ENCODE measurements at places on chromosomes 1 and 21.

GRCh38 chr1:78048446-78048845 is 2.7 kb downstream of the GIPC2 start:
- DNase-seq: no peak

- no peak for DNase-seq
These were observed 29.3 kb downstream of the SIPA1L2 start for GRCh38 chr1:232600424-232601258.

GRCh38 chr1:89739844-89740216 is 81.0 kb upstream of the LRRC8D start:
- DNase-seq: no peak

DNA sequence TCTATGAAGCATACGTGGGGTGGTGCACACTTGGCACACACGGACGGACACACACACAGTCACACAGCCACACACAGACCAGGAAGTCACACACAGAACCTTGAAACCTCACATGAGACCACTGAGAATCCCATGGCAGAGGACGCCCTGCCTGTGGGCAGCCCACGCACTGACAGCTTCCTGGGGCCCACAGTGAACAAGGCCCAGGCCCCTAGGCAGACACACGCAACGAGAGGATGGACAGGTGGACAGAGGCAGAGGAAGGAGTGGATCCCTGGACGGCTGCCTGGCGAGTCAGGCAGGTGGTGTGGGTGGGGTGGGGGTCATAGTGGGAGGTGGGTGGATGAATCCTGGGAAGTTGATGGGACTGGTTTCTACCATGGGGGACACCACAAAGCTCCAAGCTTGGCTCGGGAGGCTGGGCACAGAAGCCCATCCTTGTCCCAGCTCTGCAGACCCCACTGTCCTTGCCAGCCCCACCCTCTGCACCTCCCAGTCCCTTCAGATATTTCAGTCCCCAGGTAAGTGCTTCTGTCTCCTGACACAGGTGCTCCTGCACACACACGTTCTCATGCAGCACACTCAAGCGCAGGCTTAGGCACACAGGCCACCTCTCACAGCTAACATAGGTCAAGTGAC is 49.1 kb downstream of the WNT9A start:
- no peak for DNase-seq

- DNase-seq: no peak
These were observed 13.7 kb upstream of the KRTAP19-5 start for GRCh38 chr21:30515681-30516080.

DNA sequence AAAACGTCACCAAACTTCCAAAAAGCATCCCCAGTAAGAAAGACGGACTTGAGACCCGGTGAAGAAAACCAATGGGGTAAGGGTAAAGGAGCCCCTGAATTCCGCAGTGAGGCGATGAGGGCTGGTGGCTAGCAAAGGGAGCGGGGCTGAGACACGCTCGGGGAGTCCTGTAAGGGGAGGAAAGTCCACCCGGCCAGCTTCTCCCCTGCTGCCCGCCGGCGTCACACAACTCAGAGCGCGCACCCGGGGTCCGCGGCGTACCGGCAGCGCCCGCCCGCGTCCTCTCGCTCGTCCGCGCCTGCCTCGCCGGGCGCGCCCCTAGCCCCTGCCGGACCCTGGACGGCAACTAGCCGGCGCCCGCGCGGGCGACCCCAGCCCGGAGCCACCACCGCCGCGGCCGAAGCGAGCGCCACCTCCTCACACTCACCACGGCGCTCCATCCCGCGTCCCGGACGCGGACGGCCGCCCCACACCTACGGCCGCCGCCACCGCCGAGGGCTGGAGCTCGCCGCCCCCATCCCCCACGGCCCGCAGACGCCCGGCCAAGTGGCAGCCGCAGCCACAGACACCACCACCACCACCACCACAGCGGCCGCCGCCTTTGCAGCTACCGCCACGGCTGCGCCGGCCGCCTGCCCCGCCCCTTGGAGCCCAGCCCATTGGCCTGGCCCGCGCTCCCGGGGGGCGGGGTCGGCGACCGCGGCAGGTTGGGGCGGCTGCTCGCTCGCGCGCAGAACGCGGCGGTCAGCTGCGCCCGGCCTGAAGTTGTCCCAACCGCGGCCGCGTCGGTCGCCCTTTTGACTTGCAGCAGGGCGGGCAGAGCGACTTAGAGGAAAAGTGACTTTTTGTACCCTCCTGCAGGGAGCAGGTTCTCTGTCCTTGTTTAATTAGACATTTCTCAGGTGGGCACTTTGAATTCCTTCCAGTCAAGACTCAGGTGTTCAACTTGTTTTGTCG is 10.0 kb upstream of the ARHGAP29 start:
- peak; percentile 77 for DNase-seq

GRCh38 chr1:202501281-202501680 is 152.8 kb downstream of the PPP1R12B start:
- DNase-seq: peak; percentile 40

- DNase-seq: no peak
These were observed 63.7 kb downstream of the HLCS start for GRCh38 chr21:36902793-36903192.

DNA sequence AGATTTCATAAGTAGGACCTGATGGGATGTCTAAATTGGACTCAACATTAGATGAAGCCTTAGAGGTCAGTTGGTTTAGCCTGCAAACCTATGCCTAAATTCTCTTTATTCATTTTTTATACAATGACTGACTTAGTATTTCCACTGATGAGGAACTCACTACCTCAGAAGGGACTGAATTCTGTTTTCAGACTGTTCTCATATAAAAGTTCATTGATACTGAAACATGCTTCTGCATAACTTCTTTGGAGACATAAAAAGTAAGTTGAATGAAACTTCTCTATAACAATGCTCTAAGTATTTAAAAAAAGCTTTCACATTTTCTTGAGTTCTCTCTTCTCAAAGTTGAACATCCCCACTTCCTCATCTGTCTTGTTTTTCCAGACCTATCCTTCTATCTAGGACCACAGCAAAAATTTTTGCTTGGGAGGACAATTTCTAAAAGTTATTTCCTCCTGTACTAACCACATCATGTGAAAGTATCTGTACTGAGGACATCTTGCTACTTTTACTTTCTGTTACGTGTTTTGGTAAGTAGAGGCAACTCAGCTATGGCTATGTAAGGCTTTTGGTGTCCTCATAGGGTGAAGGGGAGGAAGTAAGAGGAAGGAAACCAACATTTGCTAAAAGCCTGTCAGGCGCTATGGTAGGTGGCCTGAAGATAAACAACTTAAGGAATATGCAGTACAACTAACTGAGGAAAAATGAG is 64.1 kb downstream of the USP24 start:
- DNase-seq: no peak

GRCh38 chr1:24751833-24752232 is 6.6 kb downstream of the CLIC4 start:
- DNase-seq: no peak

- DNase-seq: no peak
These were observed 14.6 kb upstream of the SLC2A1 start for GRCh38 chr1:42973286-42973685.

DNA sequence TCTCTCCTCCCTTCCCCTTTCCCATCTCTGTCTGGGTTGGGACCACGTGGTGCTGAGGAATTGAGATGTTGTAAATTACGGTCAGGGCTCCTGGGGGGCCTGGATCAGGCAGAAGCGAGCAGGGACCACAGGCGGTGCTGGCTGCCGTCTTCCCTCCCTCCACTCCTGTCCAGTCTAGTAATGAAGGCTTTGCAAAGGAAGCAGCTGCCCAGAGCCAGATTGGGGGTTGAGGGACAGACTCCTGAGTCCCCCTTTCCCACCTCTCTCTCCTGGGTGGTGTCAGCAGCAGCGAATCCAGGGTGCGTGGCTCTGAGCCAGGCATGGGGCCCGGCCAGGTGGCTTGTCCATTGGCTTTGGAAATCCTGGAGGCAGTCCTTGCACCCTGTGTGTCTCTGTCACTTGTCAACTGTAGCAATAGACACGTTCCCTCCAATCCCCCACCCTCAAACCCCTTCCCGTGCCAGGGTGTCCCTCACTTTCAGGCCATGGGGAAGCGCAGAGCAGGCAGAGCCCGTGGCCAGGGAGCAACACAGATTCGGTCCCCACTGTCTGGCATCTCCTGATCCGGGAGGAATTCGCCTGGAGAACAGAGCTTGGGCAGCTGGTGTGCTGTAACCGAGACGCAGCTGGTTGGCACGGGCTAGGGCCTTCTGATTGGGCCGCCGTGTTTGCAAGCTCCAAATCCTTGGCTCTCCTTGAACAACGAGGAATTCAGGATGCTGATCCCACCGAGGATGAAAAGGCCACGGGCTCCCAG is 64.8 kb upstream of the WNT4 start:
- DNase-seq: peak; percentile 65

DNA sequence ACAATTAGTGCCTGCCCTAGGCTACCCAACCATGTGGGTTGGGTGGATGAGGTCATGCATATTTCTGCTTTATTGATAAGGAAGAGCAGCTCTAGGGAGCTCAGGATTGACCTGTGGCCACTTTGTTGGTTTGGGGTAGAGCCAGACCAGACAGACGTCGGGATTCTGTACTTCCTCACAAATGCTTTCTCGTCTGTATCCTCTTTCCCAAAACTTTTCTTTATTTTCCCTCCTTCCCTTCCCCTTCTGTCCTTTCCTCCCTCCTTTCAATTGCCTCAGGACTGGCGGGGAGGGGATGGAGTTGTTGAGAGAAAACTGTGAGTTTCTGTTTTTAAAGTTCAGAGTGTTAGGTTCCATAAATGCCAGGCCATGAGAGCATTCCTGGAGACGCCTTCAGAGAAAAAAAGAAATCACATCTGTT is 68.0 kb downstream of the UCK2 start:
- no peak for DNase-seq

DNA sequence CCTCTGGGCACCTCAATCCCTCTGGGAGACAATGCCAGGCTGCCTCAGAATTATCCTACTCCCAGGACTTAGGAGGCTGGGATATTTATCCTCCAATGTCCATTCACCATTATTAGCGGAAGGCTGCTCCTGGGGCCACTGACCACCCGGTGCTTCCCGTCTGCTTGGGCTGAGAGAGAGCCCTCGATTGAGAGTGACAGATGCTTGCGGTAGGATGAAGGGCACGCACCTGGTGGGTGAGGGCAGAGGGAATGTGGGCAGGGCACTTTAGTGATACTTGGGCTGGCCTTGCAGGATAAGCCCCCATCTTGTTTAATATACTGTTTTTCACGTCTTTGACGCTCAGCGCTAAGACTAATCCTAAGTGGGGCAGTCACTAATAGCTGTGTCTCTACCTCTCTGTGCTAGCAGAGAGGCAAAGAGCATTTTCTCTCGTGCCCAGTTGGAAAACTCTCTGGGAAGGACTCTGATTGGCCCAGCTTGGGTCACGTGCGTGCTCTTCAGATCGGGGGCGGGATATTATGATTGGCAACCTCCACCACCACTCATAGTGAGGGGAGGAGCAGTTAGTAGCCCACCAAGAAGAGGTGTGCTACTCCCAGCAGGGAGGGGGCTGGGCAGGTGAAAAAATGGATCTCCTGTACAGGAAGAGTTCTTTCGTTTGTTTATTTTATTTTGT is 10.6 kb upstream of the PARS2 start:
- DNase-seq: peak; percentile 87

DNA sequence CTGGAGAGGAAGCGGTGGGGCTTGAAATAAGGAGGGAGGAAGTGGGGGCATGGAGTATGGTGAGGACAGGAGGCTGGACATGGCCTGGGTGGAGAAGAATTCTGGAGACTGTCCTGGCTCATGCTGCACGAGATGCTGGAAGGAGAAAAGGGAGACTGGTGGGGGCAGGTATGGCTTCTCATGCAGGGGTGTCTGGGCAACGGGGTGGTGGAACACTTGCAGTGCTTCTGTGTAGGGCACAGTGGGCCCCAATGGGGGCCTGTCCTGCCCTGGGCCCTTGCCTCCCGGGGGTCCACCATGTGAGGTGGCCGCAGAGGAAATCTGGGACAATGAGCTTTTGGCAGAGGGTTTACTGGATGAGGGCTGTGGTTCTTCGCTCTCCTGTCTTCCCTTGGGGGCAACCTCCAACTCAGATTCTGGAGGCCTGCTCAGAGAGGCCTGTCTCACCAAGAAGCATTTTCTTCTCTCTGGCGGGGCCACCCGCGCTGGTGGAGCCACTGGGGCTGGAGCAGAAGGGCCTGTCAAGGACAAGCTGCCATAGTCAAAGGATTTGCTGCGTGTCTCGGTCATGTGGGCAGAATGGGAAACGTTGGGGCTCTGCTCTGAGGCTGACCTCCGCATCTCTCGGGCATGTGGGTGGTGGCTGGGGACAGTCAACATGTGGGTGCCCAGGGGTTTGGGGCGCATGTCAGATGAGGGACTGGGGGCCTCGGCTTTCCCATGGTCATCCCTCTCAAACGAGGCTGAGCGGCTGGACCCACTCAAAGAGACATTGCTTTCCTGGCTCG is 96.9 kb upstream of the EDN2 start:
- DNase-seq: no peak

DNA sequence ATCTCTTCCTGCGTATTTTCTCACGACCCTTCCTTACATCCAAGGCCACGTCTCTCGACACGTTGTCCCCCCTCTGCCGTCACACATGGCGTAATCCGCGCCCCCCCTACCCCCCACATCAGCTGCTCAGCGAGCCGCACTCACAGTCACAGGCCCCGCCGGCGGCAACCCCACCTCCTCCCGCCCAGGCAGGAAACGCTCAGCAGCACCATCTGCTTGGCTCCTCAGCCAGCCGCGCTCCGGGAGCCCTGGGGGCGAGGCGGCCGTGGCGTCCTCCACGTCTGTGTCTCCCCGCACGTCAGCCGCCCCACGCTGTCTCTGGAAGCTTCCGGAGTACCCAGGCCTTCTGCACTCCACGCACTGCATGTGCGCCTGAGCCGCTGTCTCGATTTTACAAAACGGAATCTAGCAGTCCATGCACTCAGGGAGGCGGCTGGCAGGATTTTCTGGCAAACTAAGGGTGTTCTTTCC is 64.6 kb downstream of the SIK1 start:
- DNase-seq: peak; percentile 83

- DNase-seq: no peak
These were observed 47.9 kb upstream of the SLC44A3 start for GRCh38 chr1:94772230-94772641.

GRCh38 chr1:18996548-18997177 is 40.2 kb upstream of the IFFO2 start:
- DNase-seq: no peak

GRCh38 chr21:31107871-31108270 is 69.6 kb upstream of the KRTAP19-8 start:
- no peak for DNase-seq

DNA sequence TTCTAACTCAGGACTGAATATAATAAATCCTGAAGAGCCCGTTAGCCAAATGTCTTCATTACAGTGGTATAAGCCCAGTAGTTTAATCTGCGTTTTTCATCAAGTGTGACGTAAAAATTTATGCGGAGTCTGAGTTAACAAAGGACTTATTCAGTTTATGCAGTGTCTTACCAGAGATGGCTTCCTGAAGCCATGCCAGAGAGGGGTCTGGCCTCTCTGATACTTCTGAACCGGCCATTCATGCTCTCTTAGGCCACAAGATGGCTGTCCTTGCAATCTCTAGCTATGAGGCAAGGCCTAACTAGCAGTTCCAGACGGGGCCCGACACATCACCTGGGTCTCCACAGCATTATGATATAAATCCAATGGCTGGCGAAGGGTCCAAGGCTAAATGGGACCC is 101.4 kb downstream of the TEX35 start:
- no peak for DNase-seq

- DNase-seq: peak; percentile 77
These were observed 29.9 kb upstream of the TMEM61 start for GRCh38 chr1:54950369-54951163.

- DNase-seq: no peak
These were observed 40.8 kb upstream of the PPP2R5A start for GRCh38 chr1:212244441-212244840.

All from D341Med (cell line).